CD4-positive, alpha-beta T cell treated with Interleukin-4 for 4 hours (primary cell): ENCODE measurements at places on chromosomes 4 and X.

DNA sequence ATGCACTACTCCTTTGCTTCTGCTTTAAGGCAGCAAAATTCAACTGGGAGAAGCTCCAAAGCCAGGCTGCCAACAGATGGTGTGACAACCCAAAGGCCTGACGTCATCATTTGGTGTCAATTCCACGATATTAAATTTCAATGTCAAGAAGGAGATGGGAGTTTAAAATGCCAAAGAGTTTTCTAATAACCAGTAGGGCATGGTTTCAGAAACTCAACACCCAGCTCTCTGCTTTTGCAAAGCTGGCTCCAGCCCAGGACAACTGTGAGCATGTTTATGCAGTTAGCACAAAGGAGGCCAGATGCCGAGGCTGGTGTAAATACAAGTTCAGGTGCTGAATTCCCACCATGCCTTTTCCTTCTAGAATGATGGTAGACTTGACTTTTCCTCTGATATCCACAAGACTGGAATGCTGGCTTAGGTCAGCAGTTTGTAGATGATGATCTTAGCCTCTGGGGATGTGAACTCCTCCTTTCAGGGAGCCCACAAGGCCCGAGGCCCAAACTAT is 67.3 kb downstream of the AFAP1 start:
- no peak for DNase-seq

DNA sequence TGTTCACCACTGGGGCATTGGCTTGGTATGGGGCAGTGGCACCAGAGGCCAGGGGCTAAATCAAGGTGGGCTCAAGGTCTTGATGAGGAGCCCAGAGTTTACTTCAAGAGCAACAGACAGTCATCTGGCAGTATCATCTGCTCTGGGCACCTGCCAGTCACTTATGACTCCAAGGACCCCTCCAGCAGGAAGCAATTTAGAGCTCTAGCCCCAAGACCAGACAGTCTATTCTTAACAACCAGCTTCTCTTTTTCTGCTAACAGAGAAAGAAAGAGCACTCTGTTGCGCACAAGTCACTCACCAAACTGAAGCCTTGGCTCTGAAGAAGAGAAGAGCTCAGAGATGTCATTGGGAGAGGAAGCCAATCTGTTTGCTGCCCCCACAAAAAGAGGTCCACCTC is 309.2 kb downstream of the HS3ST1 start:
- DNase-seq, result no peak

DNA sequence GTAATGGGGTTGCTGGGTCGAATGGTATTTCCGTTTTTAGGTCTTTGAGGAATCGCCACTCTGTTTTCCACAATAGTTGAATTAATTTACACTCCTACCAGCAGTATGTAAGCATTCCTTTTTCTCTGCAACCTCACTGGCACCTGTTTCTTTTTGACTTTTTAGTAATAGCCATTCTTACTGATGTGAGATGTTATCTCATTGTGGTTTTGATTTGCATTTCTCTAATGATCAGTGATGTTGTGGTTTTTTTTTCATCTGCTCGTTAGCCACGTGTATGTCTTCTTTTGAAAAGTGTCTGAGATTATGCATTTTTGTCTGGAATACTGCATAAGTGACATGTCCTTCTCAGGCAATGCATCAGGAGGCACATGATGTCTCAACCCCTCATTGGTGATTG is 28.8 kb downstream of the REPS2 start:
- DNase-seq, result no peak

GRCh38 chrX:135408794-135409193 is 12.9 kb upstream of the SMIM10L2A start:
- no peak for DNase-seq

DNA sequence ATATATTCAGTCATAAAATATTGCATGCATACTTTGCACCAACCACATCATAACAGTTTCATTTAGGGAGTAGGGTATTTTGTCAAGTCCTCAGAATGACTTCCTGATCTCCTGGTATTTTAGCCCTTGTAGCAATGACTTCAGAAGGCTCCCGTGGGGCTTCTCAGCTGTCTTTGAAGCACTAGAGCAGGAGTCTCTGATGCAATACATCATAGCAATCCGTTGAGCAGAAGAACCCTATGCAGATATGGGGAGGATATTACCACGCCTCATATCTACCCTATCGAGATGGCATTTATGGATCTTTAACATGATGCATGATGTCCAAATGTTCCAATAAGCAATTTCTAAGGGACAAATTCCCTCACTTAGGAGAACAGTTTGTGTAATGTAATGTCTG is 373.7 kb upstream of the FTHL17 start:
- no peak for DNase-seq

GRCh38 chr4:2805712-2806389 is 13.0 kb downstream of the SH3BP2 start:
- DNase-seq, result no peak

GRCh38 chrX:10615931-10616774 is 4.2 kb downstream of the MID1 start:
- no peak for DNase-seq

DNA sequence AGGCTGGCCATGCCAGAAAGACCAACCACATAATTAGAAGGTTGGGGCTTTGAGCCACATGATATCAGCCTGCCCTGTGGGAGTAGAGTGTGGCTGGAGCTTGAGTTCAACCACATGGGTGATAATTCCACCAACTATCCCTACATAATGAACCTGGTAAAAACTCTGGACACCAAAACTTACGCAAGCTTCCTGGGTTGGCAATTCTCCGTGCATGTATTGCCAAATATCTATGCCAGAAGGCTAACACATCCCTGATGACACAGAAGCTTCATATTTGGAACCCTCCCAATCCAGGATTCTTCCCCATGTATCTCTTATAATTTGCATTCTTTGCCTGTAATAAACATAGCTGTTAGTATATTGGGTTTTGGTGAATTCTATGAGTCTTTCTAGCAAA is 68.2 kb downstream of the FUNDC1 start:
- no peak for DNase-seq

- no peak for DNase-seq
Observed at GRCh38 chrX:153673428-153674218, at the start of gene PNCK. Gene PNCK (minus strand): TSS chrX:153673813. CDS start chrX:153673076, 737 bp downstream.

- DNase-seq, result no peak
Observed at GRCh38 chr4:8352368-8353157, 83.0 kb downstream of the HTRA3 start.

- DNase-seq, result no peak
Observed at GRCh38 chr4:15894393-15894792, 44.1 kb downstream of the FGFBP1 start.

- DNase-seq, result peak; percentile 18
Observed at GRCh38 chr4:184824081-184824775, 1.5 kb downstream of the ACSL1 start.

DNA sequence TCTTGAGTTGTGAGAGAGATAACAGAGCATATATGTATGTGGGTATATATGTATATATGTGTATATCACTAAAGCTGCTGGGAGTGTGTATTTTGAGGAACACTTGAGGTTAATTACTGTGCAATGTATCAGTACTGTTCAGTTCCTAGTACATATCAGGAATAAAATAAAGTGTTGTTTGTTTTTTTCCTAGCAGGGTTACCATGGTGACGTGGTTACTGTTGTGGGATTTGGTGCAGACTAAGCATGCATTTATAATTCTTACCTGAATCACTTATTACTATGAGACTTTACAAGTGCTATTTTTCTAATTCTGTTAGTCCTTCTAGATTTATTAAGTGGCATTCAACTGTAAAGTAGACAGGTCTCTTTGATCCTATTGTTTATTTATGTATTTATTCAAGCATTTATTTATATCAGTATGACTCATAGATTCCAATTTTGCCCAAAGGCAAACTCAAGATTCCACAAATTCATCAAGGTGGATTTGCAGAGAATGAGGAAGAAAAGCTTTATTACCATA is 26.9 kb upstream of the BEX4 start:
- no peak for DNase-seq

- DNase-seq, result peak; percentile 8
Observed at GRCh38 chr4:145625677-145626622, 6.8 kb downstream of the MMAA start.

- no peak for DNase-seq
Observed at GRCh38 chrX:134525086-134525792, 65.3 kb downstream of the HPRT1 start.

DNA sequence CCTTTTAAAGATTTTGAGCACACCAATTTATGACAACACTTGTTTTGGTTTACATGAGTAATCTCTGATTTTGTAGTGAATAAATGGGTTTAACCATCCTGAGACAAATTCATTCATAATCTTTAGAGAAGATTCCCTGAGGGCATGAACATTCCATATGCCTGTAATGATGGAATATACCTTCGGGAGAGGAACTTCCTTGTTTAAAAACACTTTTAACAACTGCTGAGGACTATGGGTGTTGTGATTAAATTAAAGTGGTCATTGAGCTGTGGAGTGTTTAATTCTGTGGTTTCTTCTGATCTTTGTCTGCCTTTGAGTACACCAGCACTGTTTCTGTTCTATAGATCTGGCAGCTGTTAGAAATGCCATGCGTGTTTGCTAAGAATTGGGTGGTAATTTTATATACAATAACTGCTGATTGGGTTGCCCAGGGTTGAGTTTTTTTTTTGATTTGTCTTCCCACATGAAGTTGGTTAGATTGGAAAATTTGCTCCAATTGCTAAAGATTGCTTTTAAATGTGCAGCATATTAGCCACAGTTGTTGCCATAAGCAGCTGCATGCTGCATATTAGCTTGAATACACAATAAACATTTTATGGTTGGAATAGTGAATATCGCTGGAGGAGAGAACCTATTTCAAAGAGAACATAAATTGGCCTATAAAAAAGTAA is 86.8 kb downstream of the DCLK2 start:
- no peak for DNase-seq

GRCh38 chr4:94403751-94404150 is 48.0 kb upstream of the PDLIM5 start:
- no peak for DNase-seq

- no peak for DNase-seq
Observed at GRCh38 chr4:64497491-64497890, 88.2 kb upstream of the TECRL start.

DNA sequence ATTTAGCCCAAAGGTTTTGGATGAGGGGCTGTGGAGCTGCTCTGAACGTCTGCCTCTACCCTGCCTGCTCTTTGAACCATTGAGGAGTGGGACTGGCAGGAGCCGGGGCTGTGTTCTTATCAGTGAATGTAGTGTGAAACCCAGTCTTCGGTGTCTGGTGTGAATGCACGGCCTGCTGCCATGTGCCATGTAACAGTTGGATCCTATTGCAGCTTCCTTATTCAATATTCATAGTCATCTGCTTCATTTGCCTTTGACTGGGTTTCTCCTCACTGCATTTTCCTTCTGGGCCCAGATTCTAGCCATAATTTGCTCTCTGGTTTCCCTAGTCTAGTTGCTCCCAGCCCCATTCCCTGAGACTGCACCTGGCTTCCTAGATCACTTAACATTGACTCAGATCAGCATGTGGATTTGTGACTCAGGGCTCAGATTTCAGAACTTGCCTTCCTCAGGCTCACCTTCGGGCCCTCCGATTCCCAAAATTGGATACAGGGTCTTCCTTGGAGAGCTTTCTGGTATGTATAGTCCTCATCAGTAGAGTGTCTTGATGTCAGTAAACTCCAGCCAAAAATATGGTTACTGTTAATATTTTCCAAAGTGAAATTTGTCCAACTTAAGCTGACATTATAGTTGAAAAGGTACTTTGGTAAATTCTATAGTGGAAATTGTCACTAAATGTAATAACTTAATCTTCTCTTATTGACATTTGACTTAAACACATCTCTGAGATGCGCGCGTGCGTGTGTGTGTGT is 94.0 kb upstream of the DDIT4L start:
- DNase-seq, result no peak

DNA sequence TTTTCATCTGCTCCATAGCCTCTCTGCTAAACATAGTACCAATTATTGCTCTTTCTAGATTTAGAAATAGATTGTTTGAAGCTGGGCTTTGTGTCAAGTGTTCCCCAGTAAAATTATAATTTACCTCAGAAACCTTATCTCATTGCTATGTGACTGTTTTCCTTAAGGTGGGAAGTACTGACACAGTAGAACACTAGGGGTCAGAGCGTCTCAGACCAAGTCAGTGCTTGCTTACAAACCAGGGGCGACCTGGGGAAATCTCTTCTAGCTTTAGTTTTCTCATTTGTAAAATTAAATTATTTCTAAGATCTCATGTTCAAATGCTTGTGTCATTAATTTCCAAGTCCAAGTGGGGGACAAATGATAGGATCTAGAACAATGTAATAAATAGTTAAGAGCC is 360.4 kb downstream of the RAPGEF2 start:
- DNase-seq, result no peak

GRCh38 chr4:154471032-154471431 is 20.6 kb downstream of the DCHS2 start:
- no peak for DNase-seq

- DNase-seq, result no peak
Observed at GRCh38 chr4:172142281-172142741, 329.1 kb downstream of the GALNTL6 start.

- DNase-seq, result no peak
Observed at GRCh38 chrX:133185119-133185518, 33.0 kb downstream of the TFDP3 start.

GRCh38 chr4:98688411-98689290 is 30.2 kb upstream of the TSPAN5 start:
- DNase-seq, result peak; percentile 80

DNA sequence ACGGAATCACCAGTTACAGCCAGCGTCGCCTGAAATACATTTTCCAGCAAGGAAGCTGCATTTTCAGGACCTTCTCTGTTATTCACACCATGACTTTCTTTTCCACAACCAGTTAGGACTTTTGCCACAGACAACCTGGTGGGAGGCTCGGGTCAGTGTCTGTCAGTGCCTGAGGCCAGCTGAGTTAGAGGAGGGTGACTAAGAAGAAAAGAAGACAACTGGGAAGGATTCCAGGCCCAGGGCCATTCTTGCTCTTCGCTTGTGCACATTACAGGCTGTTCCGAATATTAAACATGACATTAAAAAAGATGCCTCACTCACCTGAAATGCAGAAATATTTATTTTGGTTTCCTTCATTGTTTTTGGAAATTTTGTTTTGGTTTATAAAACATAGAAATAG is 21.4 kb upstream of the CENPU start:
- no peak for DNase-seq

- DNase-seq, result no peak
Observed at GRCh38 chr4:77089866-77090265, 14.1 kb upstream of the CCNI start.
